Lung microvascular endothelial cell (primary cell): ENCODE measurements at places on chromosomes 4 and X.

- DNase-seq: no peak
Observed at GRCh38 chrX:48685416-48685815, 1.8 kb downstream of the WAS start.

- peak; percentile 79 for DNase-seq
Observed at GRCh38 chr4:143351774-143352451, 15.2 kb downstream of the GAB1 start.

DNA sequence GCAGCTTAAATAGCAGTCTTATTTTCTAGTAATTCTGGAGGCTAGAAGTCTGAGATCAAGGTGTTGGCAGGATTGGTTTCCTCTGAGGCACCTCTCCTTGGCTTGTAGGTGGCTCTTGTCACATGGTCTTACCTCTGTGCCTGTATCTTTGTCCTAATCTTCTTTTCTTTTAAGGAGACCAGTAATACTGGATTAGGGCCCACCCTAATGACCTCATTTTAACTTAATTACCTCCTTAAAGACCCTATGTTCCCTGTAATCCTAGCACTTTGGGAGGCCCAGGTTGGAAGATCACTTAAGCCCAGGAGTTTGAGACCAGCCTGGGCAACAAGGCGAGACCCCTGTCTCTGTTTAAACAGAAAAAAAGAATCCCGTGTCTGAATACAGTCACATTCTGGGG lies 38.9 kb downstream of the ARHGAP10 start:
- DNase-seq: no peak

DNA sequence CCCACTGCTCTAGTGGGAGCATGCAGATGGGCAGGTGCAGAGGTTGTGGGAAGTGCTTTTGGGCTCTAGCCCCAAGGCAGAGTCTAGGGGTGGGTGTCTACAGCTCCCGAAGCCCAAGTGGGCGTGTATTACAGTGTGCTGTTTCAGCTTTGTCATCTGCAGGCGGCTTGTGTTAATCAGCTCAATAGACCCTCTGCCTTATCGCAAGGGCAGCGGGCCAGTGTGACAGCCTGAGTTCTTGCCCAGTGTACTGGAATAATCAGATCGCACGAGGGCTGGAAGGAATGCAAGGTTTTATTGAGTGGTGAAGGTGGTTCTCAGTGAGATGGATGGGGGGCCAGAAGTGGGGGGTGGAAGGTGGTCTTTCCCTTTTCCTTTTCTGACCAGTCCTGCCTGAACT lies 529.4 kb upstream of the AMOT start:
- no peak for DNase-seq

DNA sequence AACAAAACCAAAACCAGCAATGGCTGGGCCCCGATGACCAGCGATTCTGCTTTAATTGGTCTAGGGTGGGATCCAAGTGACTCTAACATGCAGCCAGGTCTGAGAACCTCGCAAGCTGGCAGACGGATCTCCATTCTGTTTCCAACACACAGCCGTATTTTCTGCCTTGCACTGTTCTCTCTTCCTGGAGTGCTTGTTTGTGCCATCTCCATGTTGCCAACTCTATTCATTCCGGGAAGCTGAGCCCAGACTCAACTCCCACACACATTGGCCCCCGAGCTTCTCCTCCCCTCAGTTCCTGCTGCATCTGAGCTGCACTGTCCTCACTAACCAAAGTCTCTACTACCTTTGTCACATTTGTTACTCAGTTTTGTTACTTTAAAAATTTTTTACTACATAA lies 35.6 kb downstream of the GEMIN8 start:
- DNase-seq: no peak

DNA sequence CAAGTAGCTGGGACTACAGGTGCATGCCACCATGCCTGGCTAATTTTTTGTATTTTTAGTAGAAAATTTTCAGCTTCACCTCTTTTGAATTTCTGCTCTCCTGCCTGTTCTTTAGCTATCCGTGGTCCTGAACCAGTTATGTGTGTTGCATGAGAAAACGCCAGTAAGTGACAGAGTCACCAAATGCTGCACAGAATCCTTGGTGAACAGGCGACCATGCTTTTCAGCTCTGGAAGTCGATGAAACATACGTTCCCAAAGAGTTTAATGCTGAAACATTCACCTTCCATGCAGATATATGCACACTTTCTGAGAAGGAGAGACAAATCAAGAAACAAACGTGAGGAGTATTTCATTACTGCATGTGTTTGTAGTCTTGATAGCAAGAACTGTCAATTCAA lies 13.9 kb downstream of the ALB start:
- no peak for DNase-seq

GRCh38 chrX:139642241-139642927 lies 65.6 kb downstream of the MCF2 start:
- no peak for DNase-seq

- no peak for DNase-seq
Observed at GRCh38 chr4:80413086-80413485, 77.6 kb downstream of the CFAP299 start.
